ENCODE measurements at places on chromosomes 11 and 22.

- no peak for DNase-seq
Measured at GRCh38 chr11:83583757-83584366, 297.7 kb upstream of the CCDC90B start.

DNA sequence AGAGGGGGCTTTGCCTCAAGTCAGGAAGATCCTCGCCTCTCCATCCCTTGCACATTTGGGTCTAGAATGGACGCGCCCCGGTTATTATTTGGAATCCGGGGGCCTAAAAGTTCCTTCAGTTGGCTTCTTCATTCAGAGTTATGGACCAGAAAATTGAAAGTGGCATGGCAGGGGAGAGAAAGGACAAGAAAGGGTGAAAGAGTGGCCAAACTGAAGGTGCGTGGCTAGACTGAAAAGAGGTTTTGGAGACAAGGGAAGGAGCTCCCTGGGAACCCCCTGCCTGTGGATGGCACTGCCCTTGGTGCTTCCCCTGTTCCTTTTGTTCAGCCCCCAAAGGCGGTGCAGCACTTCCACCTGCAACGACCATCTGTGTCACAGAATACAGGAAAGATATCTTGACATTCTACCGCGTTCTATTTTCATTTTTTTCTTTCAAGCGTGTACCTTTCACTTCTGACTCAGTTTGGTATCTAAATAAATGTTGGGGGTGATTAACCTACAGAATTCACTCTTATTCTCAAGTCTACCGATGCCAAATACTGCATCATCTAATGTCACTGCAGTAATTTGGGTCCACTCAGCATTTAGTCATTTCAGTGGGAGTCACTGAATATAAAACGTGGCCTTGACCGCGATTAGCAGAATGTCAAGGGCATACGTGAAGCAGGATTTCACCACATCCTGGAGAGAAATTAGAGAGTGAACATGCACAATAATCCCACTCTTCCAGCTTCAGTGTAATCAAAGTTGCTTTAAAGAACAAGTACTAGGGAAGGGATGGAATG is 88.1 kb upstream of the ARHGAP32 start:
- DNase-seq = peak; percentile 86

DNA sequence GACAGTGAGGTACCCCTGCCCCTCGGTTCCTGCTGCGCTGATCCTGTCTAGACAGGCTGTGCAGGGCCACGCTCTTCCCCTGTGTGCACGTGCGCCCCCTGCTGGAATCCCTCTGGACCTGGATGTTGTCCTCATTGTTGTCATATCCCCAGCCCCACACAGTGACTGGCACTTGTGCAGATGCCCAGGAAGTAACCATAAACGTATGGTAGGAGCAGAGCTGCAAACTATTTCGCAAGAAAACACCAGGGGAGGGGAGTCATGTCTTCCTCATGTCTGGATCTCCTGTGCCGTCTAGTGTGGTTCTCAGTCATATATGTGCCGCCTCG is 114.7 kb downstream of the CRYBB2 start:
- peak; percentile 14 for DNase-seq

DNA sequence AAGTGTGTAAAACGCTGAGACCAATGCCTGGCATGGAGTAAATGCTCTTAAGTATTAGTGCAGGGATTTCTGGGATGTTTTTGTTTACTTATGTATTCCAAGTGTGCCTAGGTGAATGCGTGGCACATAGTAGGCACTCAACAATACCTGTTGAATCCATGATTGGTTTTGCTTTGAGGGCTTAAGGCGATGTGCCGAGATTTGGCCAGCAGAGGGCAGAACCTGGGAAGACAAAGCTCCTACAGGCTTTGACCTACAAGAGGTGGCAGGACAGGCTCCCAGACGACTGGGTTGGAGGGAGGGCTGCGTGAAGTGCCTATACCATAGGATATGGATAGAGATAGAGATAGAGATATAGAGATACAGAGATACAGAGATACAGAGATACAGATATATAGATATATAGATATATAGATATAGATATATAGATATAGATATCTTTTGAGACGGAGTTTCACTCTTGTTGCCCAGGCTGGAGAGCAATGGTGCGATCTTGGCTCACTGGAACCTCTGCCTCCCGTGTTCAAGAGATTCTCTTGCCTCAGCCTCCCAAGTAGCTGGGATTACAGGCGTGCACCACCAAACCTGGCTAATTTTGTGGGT is 13.9 kb downstream of the KCNE3 start:
- DNase-seq = peak; percentile 84

DNA sequence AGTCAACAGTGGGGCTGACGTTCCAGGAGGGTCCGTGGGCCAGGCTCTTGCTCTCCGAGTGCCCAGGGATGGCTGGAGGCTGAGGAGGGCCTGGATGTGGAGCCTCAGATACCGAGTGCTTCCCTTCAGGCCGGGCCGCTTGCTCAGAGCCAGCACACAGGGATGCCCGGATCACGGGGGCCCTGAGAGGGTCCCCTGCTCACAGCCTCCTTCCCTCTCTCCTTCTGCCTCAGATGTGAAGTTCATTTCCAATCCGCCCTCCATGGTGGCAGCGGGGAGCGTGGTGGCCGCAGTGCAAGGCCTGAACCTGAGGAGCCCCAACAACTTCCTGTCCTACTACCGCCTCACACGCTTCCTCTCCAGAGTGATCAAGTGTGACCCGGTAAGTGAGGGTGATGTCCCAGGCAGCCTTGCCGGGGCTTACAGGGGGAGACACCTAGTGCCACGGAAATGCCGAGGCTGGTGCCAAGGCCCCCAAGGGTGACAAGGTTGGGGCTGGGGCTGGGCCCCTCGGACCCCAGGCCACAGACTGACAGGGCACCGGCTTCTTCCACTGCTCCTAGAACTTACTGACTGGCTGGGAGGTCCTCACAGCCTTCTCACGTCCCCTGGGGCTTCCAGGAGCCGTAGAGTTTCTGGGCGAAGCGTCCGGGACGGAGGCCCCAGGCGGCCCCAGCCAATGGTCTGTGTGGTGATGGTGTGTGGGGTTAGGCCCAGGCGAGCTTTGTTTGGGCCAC is 7.0 kb downstream of the CCND1 start:
- no peak for DNase-seq

GRCh38 chr22:41009222-41009948 is 58.2 kb downstream of the RBX1 start:
- peak; percentile 4 for DNase-seq

- peak; percentile 29 for DNase-seq
Measured at GRCh38 chr11:12834166-12834565, 159.9 kb downstream of the TEAD1 start.

DNA sequence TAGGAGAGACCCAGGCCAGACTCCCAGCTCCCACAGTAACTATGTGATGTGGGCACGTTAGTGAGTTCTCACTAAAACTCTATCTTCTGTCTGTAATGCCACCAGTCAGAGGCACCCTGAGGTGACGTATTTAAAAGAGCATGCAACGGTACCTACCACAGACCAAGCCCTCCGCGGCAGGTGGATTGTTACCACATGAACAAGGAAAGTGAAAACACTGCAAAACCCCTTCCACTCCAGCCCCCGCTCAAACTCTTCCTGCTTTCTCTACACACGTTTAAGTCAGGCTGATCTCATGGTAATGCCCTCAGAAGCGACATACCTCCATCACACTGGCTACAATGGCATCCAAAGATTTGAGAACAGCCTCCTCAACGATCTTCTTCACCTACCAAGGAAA is 36.7 kb downstream of the SERPIND1 start:
- DNase-seq = no peak

GRCh38 chr22:21650823-21651520 is 8.9 kb downstream of the SDF2L1 start:
- peak; percentile 56 for DNase-seq

DNA sequence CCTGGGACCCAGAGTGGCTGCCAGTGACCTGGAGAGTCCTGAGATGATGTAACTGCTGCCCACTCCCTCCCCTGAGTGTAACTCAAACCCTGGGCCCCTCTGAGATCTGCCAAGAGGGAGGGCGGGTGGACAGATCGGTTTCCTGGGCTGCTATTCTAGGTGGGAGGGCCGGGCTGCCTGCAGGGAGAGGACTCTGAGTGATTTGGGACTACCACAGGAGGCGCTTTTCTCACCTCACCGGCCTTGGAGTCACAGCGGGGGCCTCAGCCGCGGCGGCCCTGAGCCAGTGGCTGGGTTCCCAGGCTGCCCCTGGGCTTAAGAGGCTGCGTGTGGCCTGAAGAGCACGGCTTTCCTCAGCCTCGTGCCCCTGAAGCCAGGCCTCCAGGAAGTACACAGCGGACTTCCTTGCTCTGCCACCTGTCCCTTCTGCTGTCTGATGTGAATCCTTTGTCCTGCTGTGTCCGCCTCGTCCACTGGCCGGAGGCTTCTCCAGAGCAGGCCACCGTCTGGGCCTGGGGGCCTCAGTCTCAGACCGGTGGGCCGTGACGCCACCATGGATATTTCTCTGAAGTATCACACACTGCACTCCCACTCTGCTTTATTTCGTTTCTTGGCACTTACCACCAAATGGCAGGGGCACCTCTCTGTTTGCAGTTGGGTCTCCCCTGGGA is 11.5 kb downstream of the RELT start:
- no peak for DNase-seq

GRCh38 chr22:26023104-26023775 is 146.0 kb upstream of the SEZ6L start:
- DNase-seq = no peak

DNA sequence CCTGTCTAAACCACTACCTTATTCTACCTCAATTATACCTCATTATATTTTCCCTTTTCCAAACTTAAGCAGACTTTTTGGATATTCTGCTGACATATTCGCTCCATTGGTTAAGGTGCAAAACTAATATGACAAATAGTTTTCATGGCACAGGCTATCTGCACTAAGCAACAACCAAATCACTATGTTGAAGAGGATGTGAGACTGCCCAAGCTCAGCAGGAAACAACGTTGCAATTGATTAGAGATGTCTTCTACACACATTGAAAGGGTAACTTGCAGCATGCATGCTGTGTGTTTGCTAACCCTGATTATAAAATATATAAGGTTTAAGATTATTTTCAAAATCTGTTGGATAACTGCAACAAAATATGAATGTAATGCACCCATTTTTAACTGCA is 61.6 kb downstream of the STK33 start:
- peak; percentile 12 for DNase-seq

DNA sequence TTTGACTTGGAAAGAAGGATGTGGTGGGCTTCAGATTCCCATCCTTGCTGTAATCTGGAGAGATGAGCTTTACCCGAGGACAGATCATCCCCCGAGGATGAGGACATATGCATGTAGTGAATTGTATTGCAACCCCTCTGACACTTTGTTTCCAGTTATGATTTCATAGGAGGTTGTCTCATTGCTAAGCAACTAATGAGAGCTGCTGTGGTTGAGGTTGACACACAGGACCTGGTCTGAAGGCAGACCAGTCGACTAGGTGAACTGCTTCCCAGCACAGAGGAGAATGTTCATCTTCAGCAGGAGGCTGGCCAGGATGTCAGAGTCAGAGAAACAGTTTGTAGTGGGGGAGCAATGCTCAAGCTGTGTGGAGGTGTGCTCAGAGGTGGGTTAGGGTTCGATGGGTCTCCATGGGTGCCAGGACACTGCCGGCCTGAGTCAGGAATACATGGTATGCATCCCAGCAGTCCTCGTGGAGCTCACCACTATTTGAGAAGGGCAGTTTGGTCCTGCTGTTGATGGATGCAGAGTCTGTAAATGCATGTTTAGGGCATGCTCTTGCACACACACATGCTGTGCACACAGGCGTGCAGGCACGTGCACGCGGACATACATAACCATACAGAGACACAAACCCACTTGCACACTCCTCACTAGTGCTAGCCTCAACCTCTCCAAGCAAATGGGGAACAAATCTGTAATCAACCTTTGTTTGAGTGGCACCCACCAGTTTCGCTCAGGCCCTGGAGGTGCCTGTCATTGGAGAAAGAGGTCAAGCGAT is 153.7 kb downstream of the TBC1D22A start:
- no peak for DNase-seq

DNA sequence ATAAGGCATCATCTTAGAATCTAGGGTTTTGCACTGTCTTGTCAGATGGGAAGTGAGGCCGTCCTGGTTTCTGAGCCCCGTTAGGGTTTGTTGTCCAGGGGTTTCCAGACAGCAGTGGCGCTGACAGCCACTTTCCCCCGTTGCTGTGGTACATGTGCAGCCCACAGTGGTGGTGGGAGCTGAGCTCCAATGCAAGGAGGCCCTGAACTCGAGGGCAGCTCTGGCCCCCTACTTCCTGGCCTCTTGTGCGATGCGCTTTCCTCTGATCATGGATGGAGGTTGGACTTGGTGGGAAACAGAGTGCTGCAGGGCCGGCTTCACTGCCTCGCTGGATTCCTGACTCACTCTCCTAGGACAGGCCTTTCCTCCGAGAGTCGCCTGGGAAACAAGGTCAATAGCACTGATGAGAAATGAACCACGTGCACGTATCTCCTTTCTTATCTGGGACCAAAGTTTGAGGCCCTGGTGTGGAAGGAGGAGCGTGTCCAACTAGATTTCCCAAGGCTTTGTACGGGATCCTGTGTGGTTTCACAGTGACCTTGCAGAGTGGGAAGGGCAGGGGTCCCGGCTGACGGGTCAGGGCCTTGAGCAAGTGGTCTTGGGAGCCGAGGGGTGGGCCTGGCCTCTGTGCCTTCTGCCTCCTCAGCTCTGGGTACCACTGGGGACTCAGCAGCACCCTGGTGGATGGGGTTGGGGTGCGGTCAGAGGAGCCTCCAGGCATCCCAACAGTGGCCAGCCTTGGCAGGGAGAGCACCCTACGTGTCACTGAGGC is 3.7 kb downstream of the PHRF1 start:
- DNase-seq = no peak

DNA sequence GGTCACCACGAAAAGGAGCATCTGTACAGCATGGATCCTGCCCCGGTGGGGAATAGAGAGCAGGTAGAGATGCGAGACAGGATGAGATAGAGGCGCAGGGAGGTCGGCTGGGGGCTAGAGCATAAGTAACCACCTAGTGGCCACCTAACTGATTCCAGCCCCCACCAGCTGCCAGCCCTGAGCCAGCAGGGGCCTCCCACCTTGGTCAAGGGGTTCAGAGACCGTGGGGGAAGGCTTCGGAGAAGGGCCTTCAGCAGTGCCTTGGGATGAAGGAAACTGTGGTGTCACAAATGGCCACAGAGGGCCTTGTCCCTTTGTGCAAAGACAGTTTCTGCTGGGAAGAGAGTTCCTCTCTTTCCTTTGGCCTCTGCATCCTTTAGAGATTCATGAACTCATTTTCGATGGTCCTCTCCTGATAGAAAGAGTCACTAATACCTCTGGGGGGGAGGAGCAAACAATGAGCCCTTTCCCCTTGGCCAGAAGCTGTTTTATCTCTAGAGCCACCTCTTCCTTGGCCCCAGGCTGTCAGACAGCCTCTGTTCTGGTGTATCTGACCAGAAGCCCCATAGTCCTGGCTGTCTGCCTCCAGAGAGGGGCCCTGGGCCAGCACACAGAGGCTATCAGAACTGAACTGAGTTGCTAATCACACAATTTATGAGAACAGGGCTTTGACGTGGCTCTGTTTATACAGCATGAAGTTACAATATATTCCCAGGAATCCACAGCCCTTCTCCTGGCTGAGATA is 146.0 kb downstream of the PARVA start:
- no peak for DNase-seq

- no peak for DNase-seq
Measured at GRCh38 chr11:69637941-69638871, 2.8 kb upstream of the CCND1 start.
